Fibroblast of skin of right biceps (primary cell): ENCODE measurements at places on chromosomes 6 and 20.

DNA sequence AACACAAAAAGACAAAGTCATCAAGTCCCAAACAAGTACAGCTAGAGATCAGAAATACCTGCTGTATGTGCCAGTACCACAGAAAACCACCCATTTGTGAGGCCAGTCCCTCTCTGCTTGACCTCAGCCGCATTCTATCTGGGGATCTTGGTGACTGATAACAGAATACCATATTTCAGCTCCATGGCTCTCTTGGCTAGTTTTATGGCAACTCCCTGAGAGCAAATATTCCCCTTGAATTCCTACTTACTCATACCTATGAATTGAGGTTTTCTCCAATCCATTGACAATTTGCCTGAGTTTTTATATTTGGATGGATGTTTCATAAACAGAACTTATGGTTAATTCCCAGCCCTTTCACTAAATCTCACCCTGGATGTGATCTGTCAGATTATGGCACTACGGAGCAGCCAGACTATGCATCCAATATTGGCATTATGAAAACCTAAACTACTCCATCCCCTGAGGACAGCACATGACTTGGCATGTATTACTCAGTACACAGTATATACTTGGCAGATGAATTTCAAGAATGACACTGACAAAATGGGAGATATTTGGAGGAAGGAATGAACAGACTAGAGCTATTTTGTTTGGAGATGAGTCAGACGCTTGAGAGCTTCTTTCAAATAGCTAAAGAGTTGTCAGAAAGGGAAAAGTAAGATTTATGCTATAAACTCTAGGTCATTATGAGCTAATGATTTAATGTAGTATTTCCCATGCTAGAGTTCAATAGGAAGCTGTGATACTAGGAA, 95.7 kb downstream of the PRDM1 start:
- peak; percentile 95 for DNase-seq

DNA sequence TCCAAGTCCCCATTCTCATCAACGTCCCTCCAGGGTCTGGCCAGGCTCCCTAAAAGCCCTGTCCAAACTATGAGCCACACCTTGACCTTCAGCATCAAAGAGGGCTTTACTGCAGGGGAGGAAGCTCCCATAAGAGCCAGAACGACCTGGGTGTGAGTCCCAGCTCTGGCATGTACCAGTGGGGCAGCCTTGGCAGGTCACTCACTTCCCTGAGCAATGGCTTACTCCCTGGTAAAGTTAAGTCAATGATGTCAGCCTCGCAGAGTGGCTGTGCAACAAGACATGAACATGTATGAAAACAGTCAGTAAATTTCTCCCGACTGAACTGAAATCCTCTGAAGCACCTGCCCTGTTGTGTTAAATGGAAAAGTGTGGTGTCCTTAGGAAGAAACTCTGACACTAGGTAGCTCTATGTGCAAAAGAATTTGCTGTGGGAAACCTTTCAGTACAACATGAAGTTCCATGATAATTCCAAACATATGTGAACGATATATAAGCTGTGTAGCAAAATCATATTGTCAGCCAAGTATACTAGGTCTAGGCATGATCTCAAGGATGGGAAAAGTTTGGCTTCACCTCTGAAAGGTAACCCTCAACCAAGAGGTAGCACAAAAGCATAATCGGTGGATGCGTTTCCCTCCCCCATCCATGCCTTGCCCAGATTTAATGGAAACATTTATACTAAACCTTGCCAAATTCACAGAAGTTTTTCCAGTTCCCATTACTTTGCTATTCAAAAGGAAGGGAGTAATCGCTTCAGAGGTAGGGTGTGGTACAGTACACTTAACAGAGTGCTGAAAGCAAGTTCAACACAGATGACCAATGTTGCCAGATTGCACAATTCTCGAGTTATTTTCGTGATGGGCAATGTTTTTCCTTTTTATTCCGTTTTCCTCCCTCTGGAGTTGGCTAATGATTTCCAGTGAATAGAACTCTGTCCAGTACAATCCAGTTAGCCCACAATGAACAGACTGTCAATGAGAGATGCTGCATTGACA, 49.0 kb upstream of the RANBP9 start:
- peak; percentile 71 for DNase-seq

GRCh38 chr6:168546151-168546550, 105.2 kb downstream of the SMOC2 start:
- no peak for DNase-seq

- DNase-seq: peak; percentile 83
These were observed 20.5 kb upstream of the CDKN1A start for GRCh38 chr6:36657942-36658544.

DNA sequence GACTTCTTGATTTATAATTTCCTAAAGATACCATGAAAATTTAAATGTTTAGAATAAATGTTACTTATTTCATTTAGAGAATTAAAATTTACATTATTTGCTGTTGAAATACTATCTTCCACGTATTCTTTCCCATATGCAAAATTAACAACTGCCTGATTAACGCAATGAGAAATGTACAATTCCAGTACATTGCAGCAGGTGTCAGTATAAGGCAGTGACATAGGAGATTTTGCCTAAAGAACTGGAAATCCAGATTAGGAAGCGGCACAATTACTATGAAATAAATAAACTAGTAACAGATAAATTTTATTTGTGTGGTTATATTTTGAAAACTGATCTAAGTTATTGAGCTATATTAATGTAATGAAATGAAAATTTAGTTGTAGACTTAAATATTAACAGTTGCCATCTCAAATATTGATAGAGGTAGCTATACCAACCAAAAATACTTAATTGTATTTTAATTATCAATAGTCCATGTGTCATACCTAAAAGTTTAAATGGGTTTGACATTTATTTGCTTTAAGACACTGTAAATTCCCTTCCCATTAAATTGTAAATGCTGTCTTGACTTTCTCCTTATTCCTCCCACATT, 300.2 kb downstream of the UTRN start:
- peak; percentile 45 for DNase-seq

DNA sequence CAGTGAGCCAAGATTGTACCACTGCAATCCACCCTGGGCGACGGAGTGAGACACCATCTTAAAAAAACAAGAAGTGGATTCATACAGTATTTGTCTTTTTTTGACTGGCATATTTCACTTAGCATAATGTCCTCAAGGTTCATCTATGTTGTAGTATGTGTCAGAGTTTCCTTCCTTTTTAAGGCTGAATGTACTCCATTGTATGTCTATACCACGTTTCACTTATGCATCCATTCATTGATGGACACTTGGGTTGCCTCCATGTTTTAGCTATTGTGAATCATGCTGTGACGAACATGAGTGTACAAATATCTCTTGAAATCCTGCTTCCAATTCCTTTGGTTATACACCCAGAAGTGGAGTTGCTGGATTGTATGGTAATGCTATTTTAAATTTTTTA, 28.9 kb upstream of the FAM83D start:
- DNase-seq: no peak

GRCh38 chr6:16783509-16783908, 22.2 kb upstream of the ATXN1 start:
- DNase-seq: peak; percentile 47

DNA sequence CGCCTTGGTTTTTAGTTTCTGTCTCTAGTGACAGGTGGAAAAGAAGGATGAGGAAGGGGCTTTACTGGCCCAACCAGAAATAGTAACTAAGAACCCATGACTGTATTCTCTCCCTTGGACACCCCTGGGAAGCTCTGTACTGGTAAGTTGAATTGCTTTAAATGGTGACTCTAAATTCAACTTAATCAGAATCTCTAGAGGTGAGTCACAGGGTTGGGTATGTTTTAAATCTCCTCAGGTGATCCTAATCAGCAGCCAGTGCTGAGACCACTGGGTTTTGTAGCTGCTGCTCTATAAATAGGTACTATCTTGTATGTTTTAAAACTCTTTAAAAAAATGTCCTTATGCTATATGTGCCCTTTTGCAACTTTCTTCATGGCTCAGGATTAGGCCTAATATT, 314.0 kb upstream of the ECI2 start:
- DNase-seq: no peak

GRCh38 chr6:87756858-87757257, 54.8 kb upstream of the AKIRIN2 start:
- DNase-seq: peak; percentile 79

GRCh38 chr20:17533396-17533795, 2.2 kb upstream of the BFSP1 start:
- DNase-seq: peak; percentile 72

GRCh38 chr6:3843379-3844096, 5.6 kb upstream of the FAM50B start:
- peak; percentile 30 for DNase-seq

DNA sequence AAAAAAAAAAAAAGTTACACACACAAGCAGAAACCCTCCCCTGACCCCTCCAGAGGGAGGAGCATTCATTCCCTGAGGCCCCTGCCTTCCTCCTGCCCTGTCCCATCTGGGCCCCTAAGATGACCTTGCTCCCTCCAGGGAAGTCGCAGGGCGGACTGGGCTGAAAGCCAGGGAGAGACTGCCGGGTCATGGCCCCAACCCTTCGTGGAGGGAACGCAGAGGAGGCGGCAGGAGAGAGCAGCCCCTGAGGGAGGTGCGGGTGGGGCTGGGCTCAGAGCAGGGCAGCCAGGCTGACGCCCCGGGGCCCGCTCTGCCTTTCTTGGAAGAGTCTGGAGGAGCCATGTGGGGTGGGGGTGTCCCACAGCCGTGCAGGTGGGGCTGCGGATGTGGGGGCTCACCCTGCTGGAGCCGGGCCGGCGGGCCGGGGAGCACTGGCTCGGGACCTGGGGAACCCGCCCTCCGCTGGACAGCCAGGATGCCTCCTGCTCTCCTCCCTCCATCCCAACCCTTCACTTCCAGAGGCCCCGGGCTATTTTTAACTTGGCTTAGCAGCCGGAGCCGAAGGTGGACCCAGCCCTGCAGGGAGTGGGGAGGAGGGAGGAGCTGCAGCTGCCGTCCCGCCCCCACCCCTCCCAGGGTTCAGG, 15.0 kb upstream of the ABHD16B start:
- DNase-seq: no peak

DNA sequence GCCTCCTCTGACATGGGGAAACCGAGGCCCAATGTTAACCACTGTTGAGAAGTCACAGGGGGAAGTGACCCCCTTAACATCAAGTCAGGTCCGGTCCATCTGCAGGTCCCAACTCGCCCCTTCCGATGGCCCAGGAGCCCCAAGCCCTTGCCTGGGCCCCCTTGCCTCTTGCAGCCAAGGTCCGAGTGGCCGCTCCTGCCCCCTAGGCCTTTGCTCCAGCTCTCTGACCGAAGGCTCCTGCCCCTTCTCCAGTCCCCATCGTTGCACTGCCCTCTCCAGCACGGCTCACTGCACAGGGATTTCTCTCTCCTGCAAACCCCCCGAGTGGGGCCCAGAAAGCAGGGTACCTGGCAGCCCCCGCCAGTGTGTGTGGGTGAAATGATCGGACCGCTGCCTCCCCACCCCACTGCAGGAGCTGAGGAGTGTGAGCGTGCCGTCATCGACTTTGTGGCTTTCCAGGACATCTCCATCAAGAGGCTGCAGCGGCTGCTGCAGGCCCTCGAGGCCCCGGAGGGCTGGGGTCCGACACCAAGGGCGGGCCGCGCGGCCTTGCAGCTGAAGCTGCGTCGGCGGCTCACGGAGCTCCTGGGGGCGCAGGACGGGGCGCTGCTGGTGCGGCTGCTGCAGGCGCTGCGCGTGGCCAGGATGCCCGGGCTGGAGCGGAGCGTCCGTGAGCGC, 1.6 kb downstream of the TNFRSF6B start:
- DNase-seq: no peak

GRCh38 chr6:158519300-158519699, 40.6 kb upstream of the TMEM181 start:
- no peak for DNase-seq

- no peak for DNase-seq
These were observed 12.2 kb upstream of the TAF8 start for GRCh38 chr6:42038163-42038562.

- no peak for DNase-seq
These were observed 31.4 kb downstream of the DTNBP1 start for GRCh38 chr6:15631432-15631831.

- no peak for DNase-seq
These were observed 42.5 kb upstream of the TLDC2 start for GRCh38 chr20:36833275-36834020.

- no peak for DNase-seq
These were observed 57.8 kb downstream of the AGPAT4 start for GRCh38 chr6:161215876-161216615.

- no peak for DNase-seq
These were observed 29.1 kb upstream of the APCDD1L start for GRCh38 chr20:58544286-58544685.

GRCh38 chr6:47375426-47375825, 65.7 kb upstream of the TNFRSF21 start:
- DNase-seq: no peak

DNA sequence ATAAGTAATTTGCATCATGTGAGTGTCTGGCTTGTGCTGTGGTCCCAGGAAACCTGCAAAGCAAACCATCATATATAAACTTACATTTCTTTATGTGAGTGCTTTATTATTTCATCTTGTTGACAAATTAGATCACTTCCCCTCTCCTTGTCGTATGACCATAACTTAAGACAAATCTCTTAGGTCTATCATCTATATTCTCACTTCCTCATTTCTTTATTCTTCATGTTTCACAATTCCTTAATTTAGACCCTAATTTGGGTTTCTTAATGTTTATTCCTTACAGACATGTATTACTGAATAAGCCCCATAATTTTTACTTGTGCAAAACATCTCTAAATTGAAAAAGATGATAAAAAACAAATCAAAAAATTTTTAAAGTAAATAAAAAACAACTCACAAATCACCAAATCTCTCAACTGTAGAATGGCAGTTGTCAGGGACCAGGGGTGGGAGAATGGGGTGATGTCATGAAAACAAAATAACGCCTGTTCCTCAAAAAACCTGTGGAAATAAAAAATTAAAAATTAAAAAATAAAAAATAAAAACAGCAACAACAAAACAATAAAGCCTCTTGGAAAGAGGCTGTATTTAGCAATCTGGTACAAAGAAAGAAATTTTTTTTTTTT, 49.5 kb upstream of the FBXO30 start:
- no peak for DNase-seq

DNA sequence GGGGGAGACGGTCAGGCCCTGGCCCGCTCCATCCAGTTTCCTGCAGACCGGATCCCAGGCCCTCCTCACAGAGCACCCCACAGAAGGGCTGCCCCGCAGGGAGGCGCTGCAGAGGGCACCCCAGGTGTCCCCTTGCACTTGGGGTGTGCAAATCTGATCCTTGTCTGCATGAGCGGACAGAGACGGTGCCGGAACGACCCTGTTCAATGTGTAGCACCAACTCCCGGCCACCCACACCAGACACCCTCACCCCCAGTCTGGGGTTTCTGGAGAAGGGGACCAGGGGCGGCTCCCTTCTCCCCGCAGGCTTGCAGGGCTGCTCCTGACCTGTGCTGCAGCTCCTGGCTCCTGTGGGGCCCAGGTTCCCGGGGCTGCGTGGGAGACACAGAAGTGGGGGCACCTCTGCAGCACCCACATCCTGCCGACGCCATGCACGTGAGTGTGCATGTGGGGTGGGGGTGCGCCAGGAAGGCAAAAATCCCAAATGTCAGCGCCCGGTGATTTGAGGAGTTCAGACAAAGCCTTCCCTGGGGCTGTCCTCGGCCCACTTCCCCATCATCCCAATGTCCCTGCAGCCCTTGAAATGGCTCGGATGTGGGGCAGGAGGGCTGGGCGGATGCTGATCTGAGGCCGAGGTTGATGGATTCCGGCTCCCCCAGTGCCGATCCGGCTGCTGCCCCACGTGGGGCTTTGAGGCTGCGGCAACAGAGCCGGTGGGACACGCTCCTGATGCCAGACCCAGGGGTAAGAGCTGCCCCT, 85.3 kb upstream of the BHLHE23 start:
- DNase-seq: no peak
